HFFc6 (cell line): ENCODE measurements at places on chromosomes 11 and 22.
A peak's percentile ranks its signal among the peaks of the same experiment; 100 is the strongest.

DNA sequence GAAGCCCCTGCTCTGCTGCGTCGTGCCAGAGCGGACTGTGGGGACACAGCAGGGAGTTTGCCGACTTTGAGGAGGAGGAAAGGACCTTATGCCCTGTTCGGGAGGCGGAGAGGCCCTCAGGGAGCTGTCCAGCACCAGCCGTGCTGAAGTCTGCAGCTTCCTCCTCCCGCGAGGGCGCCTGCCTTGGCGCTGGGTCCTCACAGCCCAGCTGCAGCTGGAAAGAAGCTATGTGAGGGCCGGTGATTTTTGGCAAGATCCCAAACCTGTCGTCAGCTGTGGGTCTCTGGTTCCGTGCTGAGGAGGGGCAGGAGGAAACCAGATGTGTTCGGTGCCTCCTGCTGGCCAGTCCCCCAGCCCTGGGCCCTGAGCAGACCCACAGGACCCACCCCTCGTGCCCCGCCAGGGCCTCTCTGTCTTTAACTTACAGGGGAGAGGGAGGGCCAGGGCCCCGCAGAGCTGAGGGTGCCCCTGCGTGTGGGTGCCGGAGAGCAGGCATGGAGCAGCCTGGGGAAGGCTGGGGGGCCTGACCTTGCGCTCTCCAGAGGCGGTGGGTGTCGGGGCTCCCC lies 12.0 kb downstream of the BRSK2 start:
- DNase-seq, result peak; percentile 20

GRCh38 chr11:2131371-2132236 lies 7.6 kb downstream of the IGF2 start:
- DNase-seq, result no peak

GRCh38 chr11:63909591-63910506 lies 7.1 kb downstream of the RCOR2 start:
- no peak for DNase-seq

GRCh38 chr11:76322540-76322939 lies 58.4 kb downstream of the THAP12 start:
- no peak for DNase-seq

DNA sequence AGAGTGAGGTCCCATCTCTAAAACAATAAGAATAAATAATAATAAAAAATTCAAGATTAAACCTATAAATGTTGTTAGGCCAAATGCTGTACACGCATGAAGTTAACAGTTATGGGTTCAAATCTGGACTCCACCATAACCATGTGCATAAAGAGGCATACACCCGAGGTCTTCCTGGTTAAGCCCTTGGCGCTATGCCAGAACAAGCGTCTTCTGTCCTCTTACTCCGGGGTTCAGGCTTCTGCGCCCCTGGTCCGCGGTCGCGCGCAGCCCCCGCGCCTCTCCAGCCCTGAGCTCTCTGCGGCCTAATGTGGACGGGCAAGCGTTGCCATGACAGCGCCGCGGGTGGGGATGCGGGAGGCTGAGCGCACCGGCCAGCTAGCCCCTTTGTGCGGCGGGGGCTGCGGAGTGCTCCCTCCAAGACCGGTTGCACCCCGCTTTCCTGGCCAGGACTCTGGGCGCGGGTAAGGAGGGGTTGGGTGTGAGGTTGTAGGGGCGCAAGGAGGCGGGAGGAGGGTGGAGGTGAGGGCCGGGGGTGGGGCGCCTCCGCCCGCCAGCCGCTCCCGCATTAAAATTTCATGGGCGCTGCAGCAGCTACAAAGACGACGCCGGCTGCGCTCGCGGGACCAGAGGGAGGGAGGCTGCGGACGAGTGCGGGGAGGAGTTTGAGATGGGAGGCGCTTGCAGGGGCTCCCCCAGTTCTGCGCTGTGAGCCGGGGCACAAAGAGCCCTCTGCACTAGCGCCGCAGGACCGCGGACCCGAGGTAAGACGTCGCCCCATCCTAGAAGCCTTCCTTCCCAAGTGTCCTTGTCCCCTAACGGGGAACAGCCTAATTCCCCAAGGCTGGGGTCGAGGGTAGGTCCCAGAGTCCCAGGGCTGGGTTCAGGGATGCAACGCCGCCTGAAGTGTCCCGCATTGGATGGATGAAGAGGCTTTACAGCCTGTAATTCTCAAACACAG lies at the start of gene MIAT:
Gene MIAT, plus strand, starts transcription at position 698 of the 961 bp plus-strand sequence.
- DNase-seq, result no peak

DNA sequence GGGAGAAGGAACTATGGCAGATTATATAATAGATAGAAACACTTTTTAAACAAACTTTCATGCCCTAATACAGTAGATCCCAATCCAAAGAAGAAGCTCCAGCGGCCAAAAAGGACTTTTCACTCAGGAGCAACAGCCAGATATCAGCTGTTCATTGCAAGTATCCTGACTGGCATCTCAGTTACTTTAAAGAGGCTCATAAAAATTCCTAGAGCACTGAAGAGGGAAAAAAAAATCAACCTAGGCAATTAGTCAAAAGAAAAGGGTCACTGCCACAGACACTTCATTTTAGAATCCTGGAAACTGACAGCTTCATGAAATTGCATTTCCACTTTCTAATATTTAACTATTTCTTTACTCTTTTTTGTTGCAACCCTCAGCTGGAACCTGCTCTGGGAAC lies 170.6 kb upstream of the SOX6 start:
- DNase-seq, result no peak

- no peak for DNase-seq
Observed at GRCh38 chr11:22774716-22775115, 54.9 kb downstream of the SVIP start.

GRCh38 chr11:40417627-40418026 lies 1041.8 kb downstream of the LRRC4C start:
- DNase-seq, result no peak

DNA sequence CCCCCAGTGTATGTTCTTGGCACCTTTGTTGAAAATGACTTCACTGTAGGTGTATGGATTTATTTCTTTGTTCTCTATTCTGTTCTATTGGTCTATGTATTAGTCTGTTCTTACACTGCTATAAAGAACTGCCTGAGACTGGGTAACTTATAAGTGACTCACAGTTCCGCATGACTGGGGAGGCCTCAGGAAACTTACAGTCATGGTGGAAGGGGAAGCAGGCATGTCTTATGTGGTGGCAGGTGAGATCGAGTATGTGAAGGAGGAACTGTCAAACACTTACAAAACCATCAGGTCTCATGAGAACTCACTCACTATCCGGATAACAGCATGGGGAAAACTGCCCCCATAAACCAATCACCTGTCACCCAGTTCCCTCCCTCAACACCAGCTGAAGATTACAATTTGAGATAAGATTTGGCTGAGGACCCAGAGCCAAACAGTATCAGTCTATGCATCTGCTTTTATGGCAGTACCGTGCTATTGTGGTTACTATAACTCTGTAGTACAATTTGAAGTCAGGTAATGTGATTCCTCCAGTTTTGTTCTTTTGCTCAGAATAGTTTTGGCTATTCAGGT lies 836.2 kb downstream of the DLG2 start:
- no peak for DNase-seq

DNA sequence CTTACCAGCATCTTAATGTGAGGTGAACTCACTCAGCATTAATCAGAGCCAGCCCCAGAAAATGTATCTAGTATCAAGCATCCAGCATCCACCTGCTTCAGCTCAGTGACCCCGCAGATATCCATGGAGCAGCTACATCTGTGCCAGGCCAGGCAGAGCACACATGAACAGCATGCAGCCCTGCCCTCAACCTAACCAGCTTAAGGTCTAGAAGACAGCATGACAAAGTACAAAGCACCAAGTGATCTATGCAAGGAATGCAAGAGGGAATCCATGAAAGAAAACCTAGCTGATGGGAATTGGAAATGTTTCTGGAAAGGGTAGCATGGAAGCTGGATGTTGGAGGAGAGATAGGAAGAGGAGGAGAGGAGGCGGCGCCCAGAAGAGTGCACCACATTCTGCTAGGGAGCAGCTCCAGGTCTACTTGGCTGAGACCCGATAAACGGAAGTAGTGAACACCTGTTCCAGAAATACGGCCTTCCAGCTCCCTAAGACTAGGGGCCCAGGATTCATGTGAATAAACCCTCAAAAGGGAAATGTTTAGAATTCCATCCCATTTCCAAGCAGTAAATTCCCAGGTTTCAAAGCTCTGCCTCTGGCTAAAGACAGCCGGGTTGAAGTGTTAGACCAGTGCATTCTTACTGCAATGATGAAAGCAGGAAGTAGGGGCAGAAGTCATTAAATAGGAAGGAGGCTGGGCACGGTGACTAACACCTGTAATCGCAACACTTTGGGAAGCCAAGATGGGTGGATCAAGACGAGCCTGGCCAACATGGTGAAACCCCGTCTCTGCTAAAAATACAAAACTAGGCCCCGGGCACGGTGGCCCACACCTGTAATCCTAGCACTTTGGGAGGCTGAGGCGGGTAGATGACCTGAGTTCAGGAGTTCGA lies 23.5 kb upstream of the L3MBTL2 start:
- DNase-seq, result peak; percentile 68

DNA sequence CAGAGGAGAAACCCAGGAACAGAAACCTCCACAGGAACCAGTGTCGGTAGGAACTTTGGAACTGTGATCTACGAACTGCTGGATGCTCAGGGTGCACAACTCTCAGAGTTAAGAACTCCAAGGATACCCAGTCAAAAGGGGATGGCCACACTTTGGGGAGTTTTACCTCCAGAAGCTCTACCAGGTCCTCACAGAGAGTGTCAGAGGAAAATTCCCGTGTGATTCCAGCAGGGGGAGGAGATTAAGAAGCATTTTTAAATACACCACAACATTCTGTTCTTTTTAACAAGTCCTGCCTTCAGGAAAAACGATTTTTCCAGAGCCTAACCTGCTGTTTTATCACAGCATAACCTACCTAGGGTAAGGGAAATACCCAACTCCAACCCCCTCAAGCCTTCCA lies 104.0 kb downstream of the SOX6 start:
- peak; percentile 16 for DNase-seq

DNA sequence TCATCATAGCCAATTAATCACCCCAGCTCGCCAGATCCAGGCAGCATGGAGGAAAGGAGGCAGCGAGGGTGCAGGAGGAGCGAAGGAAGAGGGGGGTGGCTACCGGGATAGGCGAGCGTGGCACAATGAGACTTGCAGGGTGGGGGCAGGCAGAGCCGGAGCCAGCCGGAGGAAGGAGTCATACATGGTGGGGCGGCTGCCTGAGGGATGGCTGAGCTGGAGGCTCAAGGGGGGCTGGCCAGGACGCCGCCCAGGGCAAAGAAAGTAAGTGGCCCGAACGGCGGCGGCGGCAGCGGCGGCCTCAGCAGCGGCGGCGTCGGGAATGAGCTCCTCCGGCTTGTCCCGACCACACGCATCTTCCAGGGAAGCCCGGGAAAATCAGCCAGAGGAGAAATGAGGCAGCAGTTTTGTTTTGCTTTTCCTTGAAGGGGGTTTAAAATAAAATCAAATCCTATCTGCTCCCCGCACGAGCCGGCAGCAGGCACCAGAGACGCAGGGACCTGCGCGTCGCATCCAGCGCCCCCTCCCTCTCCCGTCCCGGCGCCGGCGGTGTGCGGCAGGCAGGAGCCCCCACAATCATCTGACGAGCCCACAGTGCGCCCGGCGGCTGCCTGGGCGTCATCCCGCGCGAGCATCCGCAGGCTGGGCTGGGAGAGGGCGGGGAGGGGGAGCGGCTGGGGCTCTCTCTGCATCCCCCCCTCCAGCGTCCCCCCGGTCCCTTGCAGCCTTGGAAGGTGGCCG lies 263.6 kb downstream of the CTTN start:
- DNase-seq, result peak; percentile 31

DNA sequence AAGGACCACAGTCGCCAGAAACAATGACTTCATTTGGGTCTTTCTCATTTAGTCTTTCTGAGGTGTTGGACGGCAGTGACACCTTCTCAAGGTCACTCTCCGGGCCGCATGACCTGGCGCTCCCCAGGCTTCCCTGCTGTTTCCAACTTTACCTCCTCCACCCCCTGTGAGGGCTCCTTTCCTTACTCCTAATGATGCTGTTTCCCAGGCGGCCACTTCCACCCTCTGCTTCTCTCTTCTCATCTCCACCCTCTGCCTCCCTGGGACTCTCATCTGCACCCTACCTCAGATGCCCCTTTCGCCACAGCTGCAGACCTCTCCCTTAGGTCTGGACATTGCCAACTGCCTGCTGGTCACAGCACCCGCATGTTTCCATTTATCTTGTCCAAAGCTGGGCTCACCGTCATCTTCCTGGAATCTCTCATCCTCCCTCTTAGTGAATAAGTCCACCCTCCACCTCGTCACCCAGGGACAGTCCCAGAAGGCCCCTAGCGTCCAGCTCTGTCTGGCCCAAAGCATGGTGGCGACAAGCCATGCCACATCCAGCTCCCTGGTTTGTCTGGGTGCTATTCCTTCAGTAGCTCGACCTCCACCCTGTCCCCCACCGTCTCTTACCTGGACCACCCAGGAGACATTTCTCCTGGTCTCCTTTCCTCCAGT lies 113.8 kb downstream of the BUD13 start:
- DNase-seq, result no peak

GRCh38 chr11:19660076-19660475 lies 52.6 kb upstream of the NAV2 start:
- peak; percentile 63 for DNase-seq

- no peak for DNase-seq
Observed at GRCh38 chr22:25690798-25691197, 51.2 kb upstream of the MYO18B start.

DNA sequence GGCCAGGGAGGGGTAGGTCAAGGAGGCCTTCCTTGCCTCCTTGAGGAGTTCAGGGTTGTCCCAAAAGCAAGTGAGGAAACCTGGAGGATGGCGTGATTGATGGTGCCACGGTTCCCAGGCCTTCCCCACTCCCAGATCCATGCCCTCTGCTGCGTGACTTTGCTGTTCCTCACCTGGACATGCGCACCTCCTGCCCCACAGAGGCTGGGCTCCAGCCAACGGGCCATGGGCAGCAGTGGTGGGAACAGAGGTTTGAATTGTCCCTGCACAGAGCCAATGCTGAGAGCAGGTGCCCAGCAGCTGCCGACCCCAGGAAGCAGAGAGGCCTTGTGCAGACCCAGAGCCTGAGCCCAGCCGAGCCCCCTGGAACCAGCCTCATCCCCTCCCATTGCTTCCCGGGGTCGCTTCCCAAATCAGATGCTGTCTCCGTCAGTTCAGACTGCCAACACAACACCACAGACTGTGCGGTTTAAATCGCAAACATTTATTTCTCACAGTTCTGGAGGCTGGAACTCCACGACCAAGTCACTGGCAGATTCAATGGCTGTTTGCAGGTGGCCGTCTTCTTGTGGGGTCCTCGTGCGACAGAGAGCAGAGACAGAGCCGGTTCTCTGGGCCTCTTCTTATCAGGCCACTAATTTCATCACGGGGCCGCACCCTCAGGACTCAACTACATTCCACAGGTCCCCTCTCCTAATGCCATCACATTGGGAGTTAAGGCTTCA lies 6.2 kb upstream of the LINC01488 start:
- no peak for DNase-seq

DNA sequence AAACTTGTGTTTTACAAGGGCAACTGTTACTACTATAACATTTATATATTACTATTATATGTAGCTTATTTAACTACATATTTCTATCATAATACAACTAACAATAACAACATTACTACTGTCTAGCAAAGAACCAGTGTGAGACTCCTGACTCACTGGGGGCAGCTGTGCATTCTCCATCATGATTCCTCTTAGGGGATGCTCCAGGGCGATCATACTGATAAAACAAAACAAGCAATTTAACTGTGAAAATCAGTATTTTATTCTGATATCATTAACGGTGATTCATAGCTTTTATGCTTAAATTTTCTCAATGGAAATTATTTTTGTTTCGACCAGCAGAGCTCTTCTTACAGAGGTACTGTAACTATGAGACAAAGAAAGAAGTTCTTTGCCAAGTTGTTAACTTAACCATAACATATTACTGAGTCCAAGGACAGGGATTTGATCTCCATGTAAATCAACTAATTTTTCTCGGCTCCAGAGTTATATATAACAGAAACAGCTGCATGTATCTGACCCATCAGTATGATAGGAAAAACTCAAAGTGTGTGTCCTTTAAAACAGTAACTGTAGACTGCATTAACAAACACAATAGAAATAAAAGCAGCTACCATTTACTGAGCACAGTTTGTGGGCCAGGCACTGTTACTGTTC lies 24.8 kb upstream of the FNBP4 start:
- DNase-seq, result no peak
